Activated CD8-positive, alpha-beta T cell treated with anti-CD3 and anti-CD28 coated beads, Interleukin-2, amount 10 ng/mL, durations not matched to agents 7 days and 5 days (primary cell): ENCODE measurements at places on chromosomes 7 and 10. TPM values are rescaled to one million over a fixed set of nuclear protein-coding genes. Genes with fewer than 3 reads are reported as not detected.

DNA sequence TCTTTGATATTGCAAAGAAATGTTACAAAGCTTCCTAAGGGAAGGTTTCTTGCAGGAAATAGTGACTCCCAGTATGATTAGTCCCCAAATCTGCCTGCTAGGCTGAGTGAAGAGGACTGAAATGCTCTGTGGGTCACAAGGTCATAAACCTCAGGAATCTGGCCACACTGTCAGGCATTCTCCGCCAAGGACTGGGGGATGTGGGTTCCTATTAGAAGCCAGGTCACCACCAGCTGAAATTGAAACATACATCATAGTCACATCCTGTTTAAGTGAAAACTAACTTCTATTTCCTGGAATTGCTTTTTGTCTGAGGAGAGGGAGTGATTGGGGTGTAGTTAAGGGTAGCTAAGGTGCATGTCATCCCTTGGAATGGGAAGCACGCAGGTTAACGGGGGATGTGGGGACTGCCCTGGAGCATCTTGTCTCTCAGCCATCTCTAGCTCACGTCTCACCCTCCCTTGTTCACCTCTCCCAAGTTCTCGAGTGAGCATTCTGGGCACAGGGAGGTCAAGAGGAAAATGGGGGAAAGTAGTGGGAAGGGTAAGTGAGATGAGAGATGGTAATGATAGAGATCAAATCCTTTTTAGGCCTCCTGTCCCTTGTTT is 12.0 kb upstream of the GSAP start:
- peak; percentile 43 for DNase-seq

DNA sequence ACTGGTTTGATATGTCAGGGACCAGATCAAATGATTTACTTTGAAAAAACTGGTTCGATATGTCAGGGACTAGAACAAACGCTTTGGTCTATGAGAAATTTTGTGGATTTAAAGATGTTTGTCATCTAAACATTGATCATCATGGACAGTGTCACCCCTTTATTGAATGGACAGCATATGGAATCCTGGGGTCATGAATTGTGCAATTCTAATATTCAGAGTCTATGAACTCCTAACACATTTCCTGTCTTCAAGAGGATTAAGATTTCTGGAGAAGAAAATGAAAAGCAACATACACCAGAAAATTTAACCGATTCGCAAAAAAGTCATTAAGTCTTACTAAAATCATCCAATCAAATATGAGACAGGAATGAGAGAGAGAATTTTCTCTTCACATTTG is 106.4 kb upstream of the FAM133B start:
- DNase-seq = no peak

DNA sequence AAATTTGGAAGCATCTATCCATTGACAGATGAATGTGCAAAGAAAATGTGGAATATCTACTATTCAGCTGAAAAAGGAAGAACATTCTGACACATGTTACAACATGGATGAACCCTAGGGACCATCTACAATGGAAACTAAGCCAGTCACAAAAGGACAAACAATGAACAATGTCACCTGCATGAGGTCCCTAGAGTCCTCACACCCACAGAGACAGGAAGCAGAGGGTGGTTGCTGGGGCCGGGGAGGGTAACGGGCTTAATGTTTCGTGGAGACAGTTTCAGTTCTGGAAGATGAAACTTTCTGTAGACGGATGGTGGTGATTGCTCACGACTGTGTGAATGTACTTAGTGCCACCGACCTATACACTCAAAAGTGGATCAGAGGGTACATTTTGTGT is 282.9 kb downstream of the ADARB2 start:
- peak; percentile 42 for DNase-seq

- no peak for DNase-seq
These were observed 44.6 kb upstream of the HYCC1 start for GRCh38 chr7:23058408-23059096.

DNA sequence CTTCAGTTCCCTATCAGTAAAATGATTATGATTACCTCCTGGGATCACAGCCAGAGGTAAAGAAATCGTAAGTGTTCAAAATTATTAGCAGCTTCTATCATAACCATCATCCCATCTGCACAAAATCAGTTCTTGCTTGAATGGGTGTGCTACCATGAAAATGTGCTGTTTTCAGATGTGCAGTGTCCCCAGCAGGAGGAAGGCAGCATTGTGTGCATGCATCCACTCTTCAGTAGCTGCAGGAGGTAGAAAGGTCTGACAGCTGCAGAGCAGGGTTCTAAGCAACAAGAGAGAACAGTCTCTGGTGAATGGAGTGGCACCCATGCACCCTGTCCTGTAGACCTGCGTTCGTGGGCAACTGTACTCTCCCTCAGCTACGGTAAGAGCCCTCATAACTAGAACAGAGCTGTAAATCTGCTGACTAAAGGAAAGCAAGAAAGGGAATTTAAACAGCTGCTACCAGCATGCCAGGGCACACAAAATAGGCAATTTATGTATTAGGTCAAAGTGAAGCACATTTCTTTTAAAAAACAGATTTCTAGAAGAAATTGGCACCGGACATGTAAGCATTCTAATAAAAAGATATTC is 21.2 kb downstream of the VSTM2A start:
- no peak for DNase-seq

PTF1A gene
- total RNA-seq = not detected

MKLN1 gene
- 31.6 TPM for total RNA-seq
